Hepatocyte (in vitro differentiated cells): ENCODE measurements at places on chromosomes 13 and 19.

DNA sequence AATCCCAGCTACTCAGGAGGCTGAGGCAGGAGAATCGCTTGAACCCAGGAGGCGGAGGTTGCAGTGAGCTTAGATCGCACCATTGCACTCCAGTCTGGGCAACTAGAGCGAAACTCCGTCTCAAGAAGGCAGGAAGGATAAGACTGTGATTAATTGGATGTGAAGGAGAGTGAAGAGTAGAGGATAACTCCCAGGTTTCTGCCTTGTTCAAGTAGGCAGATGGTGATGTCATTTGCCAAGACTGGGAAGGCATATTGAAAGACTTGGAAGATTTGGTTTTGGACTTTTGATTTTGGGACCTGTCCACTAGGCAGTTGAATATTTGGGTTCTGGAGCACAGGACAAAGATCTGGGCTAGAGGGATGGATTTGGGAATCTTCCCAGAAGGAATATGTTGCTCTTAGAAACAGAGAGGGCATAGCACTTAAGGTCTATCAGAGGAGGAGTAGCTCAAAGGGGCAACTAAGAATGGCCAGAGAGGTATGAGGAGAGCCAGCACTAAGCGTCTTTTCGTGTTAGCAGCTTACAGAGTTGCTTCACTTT is 20.0 kb downstream of the GARRE1 start:
- peak overlapping the region; percentile 54 for H3K27ac ChIP-seq
- H3K4me3 ChIP-seq: no peak overlapping the region
- H3K4me1 ChIP-seq: no peaks in the 10 kb centered on the region
- H3K36me3 ChIP-seq: no peaks in the 10 kb centered on the region

- H3K4me1 ChIP-seq: no peaks in the 10 kb centered on the region
- no peak overlapping the region for H3K27ac ChIP-seq
- no peaks in the 10 kb centered on the region for H3K36me3 ChIP-seq
- H3K27me3 ChIP-seq: no peaks in the 10 kb centered on the region
- DNase-seq: no peak
Measured at GRCh38 chr13:53442979-53443378, 414.4 kb downstream of the OLFM4 start.

- no peak overlapping the region for H3K27ac ChIP-seq
- H3K36me3 ChIP-seq: no peaks in the 10 kb centered on the region
- DNase-seq: no peak
- no peaks in the 10 kb centered on the region for H3K27me3 ChIP-seq
- H3K4me3 ChIP-seq: no peak overlapping the region
Measured at GRCh38 chr13:109605846-109606245, 180.5 kb downstream of the IRS2 start.

DNA sequence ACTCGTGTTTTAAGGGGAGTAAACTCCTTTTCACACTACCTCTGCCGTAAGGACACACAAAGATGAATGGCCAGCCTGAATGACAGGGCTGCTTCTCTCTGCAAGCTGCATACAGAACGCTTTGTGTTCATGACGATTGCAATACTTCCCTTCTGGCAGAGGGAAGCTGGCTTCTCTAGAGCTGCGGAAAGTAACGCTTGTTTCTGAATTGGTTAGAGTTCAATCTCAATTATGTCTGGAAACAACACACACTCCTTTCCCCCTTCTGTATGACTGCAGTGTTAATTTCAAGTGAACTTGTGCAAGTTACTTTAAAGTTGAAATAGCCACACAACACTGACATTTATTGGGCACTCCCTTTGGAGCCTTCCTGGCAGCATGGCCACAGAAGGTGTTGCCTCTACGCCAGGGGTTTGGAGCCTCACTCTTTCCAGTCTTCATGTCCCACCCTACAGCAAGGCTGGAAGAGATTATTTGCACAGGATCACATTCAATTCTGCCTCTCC is 242.6 kb downstream of the NDFIP2 start:
- no peaks in the 10 kb centered on the region for H3K27me3 ChIP-seq
- no peak overlapping the region for H3K4me3 ChIP-seq
- DNase-seq: no peak
- H3K27ac ChIP-seq: peak overlapping the region; percentile 60
- H3K4me1 ChIP-seq: peaks cover 28% of the 10 kb centered on the region

- no peaks in the 10 kb centered on the region for H3K36me3 ChIP-seq
- H3K27me3 ChIP-seq: no peaks in the 10 kb centered on the region
- no peak overlapping the region for H3K4me3 ChIP-seq
- no peak for DNase-seq
- no peak overlapping the region for H3K27ac ChIP-seq
Measured at GRCh38 chr13:24642219-24642618, 38.0 kb upstream of the ATP12A start.

GRCh38 chr19:58350001-58350861 is 3.1 kb downstream of the A1BG start:
- no peak overlapping the region for H3K27ac ChIP-seq

DNA sequence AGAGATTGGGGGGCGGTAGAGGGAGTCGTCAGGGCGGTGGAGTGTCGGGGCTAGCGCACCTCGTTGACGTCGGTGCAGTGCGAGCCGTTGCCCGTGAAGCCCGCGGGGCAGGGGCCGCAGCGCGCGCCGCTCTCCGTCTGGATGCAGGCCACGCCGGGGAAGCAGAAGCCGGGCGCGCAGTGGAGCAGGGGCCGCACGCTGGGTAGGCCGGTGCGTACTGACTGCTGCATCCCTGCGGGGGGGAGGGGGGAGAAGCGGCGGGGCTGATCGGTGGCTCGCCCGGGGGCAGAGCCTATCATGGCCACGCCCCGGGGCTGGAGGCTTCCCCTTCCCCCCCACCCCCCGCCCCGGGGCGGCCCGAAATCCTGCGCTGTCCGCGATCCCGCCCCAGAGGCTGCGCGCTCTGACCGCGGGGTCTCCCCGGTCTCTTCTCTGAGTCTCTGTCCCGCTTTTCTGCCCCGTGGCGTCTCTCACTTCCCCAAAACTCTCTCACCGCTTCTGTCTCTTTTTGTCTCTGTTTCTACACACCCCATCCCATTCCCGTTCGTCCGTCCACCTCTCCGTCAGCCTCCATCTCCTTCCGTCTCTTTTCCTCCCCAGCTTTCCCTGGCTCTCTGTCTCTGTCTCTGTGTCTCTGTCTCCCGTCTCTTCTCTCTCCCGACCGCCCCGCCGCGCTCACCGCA is 1.1 kb downstream of the COMP start:
- H3K27me3 ChIP-seq: peaks cover 83% of the 10 kb centered on the region
- no peak overlapping the region for H3K27ac ChIP-seq
- H3K36me3 ChIP-seq: no peaks in the 10 kb centered on the region

GRCh38 chr19:20038358-20039202 is 725 bp downstream of the ZNF682 start:
- no peak for DNase-seq
- no peaks in the 10 kb centered on the region for H3K36me3 ChIP-seq
- H3K27me3 ChIP-seq: no peaks in the 10 kb centered on the region
- peak overlapping the region; percentile 43 for H3K4me3 ChIP-seq
- H3K27ac ChIP-seq: peak overlapping the region; percentile 85
- peaks cover 6% of the 10 kb centered on the region for H3K4me1 ChIP-seq

- H3K4me3 ChIP-seq: no peak overlapping the region
- H3K36me3 ChIP-seq: no peaks in the 10 kb centered on the region
- peak; percentile 36 for DNase-seq
- peaks cover 9% of the 10 kb centered on the region for H3K4me1 ChIP-seq
- no peak overlapping the region for H3K27ac ChIP-seq
Measured at GRCh38 chr13:66353664-66354063, 876.5 kb downstream of the PCDH9 start.

DNA sequence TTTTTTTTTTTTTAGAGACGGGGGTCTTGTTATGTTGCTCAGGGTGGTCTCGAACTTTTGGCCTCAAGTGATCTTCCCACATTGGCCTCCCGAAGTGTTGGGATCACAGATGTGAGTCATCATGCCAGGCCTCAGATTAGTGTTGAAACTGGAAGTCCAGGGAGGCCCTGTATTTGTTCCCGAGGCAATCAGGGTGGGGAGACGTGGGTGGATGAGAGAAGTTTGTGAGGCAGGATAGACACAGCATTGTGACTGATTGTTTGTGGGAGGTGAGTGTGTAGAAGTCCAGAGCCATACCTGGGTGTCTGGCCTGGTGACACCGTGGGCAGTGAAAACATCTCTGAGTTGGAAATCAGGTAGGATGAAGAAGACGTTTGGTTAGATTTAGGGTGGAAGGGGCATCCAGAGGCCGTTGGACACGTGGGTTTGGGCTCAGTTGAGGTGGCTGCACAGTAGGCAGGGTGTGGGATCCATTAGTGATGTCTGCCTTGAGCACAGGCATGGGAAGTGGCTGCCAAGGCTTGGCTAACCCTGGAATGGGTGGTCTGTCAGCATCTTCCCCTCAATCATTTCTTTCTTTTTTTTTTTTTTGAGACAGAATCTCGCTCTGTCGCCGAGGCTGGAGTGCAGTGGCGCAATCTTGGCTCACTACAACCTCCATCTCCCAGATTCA is 12.4 kb downstream of the RTN2 start:
- no peak overlapping the region for H3K27ac ChIP-seq
- H3K27me3 ChIP-seq: no peaks in the 10 kb centered on the region
- H3K4me1 ChIP-seq: no peaks in the 10 kb centered on the region
- DNase-seq: no peak
- H3K36me3 ChIP-seq: no peaks in the 10 kb centered on the region

GRCh38 chr13:80399340-80400163 is 58.6 kb upstream of the SPRY2 start:
- H3K27ac ChIP-seq: no peak overlapping the region
- H3K4me1 ChIP-seq: no peaks in the 10 kb centered on the region
- peak; percentile 11 for DNase-seq
- no peaks in the 10 kb centered on the region for H3K36me3 ChIP-seq
- H3K4me3 ChIP-seq: no peak overlapping the region

- H3K36me3 ChIP-seq: no peaks in the 10 kb centered on the region
- peaks cover 52% of the 10 kb centered on the region for H3K4me1 ChIP-seq
- H3K27ac ChIP-seq: peak overlapping the region; percentile 7
- no peak for DNase-seq
- H3K27me3 ChIP-seq: no peaks in the 10 kb centered on the region
- no peak overlapping the region for H3K4me3 ChIP-seq
Measured at GRCh38 chr13:46605076-46605824, 52.3 kb downstream of the LRCH1 start.

GRCh38 chr13:85619321-85619720 is 179.9 kb downstream of the SLITRK6 start:
- no peaks in the 10 kb centered on the region for H3K36me3 ChIP-seq
- H3K27ac ChIP-seq: no peak overlapping the region
- H3K4me1 ChIP-seq: no peaks in the 10 kb centered on the region
- no peaks in the 10 kb centered on the region for H3K27me3 ChIP-seq
- H3K4me3 ChIP-seq: no peak overlapping the region

GRCh38 chr13:21139374-21139773 is 37.0 kb downstream of the SKA3 start:
- no peak for DNase-seq
- peak overlapping the region; percentile 85 for H3K27ac ChIP-seq
- no peaks in the 10 kb centered on the region for H3K36me3 ChIP-seq
- no peaks in the 10 kb centered on the region for H3K27me3 ChIP-seq
- H3K4me3 ChIP-seq: peak overlapping the region; percentile 8
- H3K4me1 ChIP-seq: peaks cover 16% of the 10 kb centered on the region
